Tongue (tissue), 3 donors: ENCODE measurements at places on chromosomes 7 and 10. TPM values are rescaled to one million over a fixed set of nuclear protein-coding genes. Genes with fewer than 3 reads are reported as not detected.

DNA sequence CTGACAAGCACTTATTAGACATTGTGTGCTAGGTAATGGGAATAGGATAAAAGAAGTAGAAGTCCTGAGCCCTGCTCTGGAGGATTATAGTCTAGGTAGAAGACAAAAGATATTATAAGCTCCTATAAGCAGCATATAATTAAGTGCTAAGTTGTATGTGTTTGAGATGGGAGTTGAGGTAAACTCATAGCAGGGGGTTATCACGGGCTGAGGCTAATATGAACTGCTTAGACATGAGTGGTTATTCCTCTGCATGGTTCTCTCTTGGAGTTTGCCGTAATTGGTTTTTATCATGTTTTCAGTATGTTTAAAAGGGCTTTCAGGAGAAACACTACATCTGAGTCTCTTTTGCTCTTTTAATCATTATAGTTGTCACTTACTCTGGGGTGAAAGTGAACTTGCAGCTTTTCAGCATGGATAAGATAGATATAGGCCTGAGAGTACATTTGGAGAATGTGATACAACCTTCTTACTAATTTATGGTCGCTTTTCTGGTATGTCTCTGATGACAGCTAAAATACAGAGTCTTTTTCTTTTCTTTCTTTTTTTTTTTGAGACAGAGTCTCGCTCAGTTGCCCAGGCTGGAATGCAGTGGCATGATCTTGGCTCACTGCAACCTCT is 39.0 kb downstream of the SMNDC1 start:
- no peak for DNase-seq

Gene CYP26C1
- total RNA-seq: not detected

DNA sequence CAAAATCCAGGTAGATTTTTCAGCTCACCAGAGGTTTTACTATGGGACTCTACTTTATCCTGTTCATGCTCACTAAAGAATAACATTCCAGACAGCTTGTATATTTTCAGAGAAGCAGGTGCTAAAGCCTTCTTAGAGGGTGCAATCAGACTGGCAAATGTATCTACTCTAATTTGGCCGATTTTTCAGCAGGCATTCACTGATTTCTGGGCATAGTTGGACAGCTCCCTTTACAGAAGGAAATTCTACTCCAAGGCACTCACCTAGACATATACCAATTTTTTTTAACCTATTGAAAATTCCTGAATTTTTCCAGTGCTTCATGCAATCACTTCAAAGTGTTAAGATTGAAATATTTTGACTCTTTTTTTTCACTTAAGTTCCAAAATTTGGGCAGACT is 3.8 kb upstream of the CNTNAP2 start:
- no peak for DNase-seq

- no peak for DNase-seq
Measured at GRCh38 chr10:132912713-132913558, 29.4 kb downstream of the CFAP46 start.

Gene ENKUR
- 0.21 TPM for total RNA-seq

GRCh38 chr7:154373956-154374355 is 321.8 kb downstream of the DPP6 start:
- DNase-seq: no peak

DNA sequence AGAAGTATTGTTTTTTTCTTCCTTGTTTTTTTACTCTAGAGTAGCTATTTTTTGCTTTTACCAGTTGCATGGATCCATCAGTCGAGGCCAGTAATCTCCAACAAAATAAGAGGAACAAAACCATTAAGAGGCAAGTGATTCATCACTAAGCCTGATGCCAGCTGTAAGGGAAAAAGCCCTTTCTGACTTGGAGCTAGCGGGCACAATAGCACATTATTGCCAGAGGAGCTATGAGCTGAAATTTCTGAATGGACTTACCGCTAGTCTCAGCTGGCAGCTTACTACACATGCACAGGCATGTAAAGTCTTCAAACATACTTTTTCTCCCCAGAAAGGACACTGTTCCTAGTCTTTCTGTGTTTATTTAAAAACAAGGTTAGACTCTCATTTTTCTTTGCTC is 41.6 kb upstream of the PTPRZ1 start:
- peak; percentile 58 for DNase-seq

DNA sequence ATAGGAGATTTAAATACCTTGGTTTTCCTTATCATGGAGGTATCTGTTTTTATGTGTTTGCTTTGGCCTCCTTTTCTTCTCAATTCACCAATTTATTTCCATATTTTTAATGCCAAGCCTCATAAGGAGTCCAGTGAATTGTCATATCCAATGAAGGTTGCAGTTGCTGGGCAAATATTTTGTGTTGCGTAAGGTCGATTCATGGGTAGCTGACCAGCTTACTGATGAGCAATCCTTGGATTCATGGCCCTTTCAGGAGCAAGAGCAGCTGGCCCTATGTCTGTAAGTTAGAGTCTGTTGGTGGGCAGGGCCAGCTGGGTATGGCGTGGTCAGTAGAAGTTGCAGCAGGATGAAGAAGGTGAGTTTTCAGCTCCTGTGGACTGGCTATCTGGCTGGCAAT is 182.9 kb downstream of the PFKFB3 start:
- DNase-seq: no peak

GRCh38 chr10:21740989-21741388 is 207.0 kb downstream of the MLLT10 start:
- DNase-seq: no peak

DNA sequence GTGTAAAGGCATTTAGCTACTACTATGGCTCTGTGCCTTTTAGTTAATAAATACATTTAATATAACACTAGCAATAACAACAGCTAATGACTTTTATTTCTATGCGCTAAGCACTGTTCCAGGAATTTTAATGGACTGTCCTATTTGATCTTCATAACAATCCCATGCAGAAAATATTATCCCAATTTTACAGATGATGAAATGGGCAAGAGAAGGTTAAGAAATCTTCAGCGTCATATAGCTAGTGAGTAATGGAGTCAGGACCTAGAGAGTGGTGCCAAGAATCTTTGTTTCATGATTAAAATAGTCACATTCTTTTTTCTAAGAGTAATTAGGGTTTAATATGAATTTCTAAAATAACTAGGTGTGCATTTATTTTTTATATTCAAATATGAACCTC is 32.4 kb downstream of the ACTA2 start:
- no peak for DNase-seq

DNA sequence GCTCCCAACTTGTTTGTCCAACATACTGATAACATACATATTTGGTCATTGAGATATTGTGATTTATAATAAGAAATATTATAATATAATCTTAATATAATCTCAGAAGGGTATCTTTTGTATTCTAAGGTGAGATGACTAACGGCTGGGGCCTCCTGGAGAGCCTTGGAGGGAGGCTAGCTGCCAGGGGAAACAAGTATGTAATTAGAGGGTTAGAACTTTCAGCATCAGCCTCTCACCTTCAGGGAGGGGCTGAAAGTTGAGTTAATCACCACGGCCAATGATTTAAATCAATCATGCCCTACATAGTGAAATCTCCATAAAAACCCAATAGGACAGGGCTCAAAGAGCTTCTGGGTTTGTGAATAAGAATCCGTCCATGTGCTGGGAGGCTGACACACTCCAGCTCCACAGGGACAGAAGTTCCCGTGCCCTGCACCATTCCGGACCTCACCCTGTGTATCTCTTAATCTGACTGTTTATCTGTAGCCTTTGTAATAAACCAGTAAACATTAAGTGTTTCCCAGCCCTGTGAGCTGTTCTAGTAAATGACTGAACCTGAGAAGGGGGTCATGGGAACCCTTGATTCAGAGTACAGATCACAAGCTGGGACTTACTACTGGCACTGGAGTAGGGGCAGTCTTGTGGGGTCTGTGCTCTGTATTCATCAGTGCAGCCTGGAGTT is 86.3 kb upstream of the STEAP1B start:
- DNase-seq: no peak

DNA sequence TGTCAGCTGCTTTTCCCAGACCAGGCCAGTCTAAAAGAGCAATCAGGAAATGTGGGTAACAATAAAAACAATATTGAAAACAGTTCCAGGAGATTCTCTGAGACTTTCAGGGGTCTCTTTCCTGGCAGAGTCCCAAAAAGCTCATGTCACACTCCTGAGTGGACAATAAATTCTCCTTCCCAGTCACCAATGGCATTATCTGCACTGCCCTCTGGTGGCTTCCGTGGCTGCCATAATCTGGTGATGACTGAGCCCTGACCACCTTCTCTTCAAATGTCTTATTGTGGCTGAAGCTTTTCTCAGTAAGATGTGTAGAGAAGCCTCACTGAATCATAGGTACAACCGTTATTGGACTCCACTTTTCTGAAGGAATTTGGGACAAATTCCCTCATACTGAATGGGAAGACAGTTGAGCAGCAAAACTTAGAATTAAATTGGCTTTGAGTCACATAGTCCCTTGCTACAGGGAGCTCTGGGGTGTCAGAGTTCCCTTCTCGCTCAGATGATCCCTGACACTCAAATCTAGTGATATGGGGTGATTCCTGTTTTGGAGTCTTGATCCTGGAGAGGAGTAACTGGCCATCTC is 24.4 kb upstream of the ASAH2 start:
- DNase-seq: peak; percentile 17

GRCh38 chr10:85641479-85642009 is 725.1 kb downstream of the GRID1 start:
- DNase-seq: no peak

- DNase-seq: no peak
Measured at GRCh38 chr10:95273393-95274312, 17.1 kb downstream of the PDLIM1 start.

Gene RBP3
- total RNA-seq: not detected

Gene HOXA9
- total RNA-seq: not detected

Gene ANXA8
- 9.3 TPM for total RNA-seq

Gene ABCF2
- total RNA-seq: 36.9 TPM

Gene MEOX2
- 53.2 TPM for total RNA-seq

DNA sequence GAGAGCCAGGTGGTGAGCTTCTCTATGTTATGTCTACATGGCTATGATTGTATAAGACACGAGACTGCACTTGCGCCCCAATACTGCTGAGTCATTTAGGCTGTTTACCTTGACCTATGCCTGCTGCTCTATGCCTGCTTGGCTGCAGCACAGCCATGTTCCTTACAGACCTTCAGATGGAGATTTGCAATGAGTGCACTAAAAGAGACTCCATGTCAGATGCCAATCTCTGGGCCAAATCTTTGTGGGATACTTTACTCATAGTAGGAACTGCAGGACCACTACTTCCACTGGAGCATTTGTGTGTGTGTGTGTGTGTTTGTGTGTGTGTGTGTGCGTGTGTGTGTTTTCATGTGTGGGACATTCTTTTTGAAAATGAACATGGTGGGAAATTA is 50.0 kb upstream of the KMT2E start:
- DNase-seq: no peak

DNA sequence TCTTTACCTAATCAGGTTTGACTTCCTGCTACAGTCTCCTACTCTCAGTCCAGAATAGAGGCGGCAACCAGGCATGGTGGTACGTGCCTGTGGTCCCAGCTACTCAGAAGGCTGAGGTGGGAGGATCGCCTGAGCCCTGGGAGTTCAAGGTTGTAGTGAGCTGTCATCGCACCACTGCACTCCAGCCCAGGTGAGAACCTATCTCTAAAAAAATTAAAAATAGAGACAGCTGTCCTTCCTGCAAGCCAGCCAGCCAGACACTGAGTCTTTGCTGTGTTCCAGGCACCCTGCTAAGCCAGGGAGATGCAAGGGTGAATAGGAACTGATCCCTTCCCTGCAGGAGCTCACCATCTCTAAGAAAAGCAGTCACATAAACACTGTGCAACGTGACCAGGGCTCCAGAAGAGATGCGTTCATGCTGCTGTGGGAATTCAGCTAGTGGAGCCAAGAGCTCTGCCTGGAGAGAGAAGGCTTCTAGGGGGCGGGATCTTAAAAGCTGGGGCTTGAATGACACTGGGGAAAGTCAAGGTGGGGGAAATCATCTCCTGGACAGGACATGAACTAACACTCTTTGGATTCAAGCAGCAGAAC is 22.1 kb upstream of the SLIT1 start:
- no peak for DNase-seq

Gene HOXA10
- not detected for total RNA-seq

GRCh38 chr10:114477285-114477684 is 73.0 kb upstream of the AFAP1L2 start:
- peak; percentile 81 for DNase-seq

GRCh38 chr7:151194188-151194587 is 7.1 kb upstream of the ASB10 start:
- DNase-seq: no peak

Gene GCK
- 2.9 TPM for total RNA-seq

Gene HOXA2
- total RNA-seq: not detected

DNA sequence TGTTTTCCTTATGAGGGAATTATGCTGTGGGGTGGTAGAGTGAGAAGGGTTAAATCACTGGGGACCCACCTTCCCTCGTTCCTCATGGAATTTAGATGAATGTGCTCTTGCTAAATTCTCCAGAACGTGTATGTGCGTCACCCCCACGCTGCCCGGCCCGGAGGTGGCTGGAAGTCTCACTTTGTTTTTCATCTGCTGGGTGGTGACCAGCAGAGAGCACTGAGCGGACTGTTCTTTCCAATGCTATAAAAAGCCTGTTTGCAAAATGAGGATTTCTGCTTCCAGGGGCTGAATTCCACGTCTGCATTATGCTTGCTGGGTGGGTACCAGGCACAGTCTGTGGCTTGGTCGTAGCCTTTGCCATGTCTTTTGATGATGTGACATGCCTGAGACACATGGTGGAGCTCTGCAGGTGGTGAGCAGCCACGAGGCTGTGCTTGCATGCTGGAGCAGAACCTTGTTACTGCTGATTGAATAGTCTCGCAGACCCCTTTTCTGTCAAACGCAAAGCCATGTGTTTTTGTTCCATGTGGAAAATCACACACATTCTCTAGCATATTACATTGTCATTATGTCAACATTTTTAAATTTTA is 31.9 kb upstream of the INSYN2A start:
- DNase-seq: peak; percentile 24

Gene PDE1C
- total RNA-seq: 9.9 TPM

- no peak for DNase-seq
Measured at GRCh38 chr7:158556721-158557440, 30.7 kb downstream of the PTPRN2 start.

DNA sequence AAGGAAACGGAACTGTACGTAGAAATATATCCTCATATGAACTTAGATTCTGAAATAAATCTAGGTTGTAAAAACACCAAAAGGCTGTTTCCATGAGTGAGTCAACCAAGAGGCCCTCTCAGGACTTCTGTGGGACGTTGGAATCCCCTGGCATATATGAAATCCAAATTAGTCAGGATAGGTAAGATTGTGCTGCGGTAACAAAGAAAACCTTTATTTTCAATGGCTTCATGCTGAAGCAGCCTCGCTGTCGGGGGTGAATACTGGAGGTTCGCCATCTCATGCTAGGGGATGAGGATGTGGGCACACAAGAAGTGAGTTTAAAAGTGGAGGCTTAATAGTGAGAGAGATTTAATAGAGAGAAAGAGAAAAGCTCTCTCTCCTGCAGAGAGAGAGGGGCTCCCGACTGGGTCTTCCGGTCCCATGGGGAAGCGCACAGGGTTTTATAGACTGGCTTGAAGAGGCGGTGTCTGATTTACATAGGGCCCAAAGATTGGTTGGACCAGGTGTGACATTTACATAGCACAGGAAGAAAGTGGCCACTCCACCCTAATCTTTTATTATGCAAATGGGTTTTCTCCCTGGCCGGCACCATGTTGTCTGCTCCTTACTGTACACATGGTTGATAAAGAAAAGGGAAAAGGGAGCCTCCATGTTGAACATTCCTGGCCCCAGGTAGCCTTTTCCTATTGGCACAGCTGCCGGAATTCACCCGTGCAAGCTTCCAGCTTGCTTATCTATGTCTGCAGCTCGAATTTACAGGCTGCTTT is 52.3 kb upstream of the SEPHS1 start:
- no peak for DNase-seq

GRCh38 chr7:130622866-130623265 is 45.7 kb downstream of the COPG2 start:
- DNase-seq: no peak
